ENCODE measurements at places on chromosomes 2 and 18.
A peak's percentile ranks its signal among the peaks of the same experiment; 100 is the strongest.

GRCh38 chr18:28168725-28169124, 8.2 kb downstream of the CDH2 start:
- DNase-seq, result no peak

GRCh38 chr2:50995610-50996009, 36.3 kb downstream of the NRXN1 start:
- peak; percentile 2 for DNase-seq

- no peak for DNase-seq
These were observed 55.3 kb downstream of the TMEM200C start for GRCh38 chr18:5840025-5840424.

GRCh38 chr2:214545898-214546542, 135.2 kb downstream of the VWC2L start:
- DNase-seq, result no peak

DNA sequence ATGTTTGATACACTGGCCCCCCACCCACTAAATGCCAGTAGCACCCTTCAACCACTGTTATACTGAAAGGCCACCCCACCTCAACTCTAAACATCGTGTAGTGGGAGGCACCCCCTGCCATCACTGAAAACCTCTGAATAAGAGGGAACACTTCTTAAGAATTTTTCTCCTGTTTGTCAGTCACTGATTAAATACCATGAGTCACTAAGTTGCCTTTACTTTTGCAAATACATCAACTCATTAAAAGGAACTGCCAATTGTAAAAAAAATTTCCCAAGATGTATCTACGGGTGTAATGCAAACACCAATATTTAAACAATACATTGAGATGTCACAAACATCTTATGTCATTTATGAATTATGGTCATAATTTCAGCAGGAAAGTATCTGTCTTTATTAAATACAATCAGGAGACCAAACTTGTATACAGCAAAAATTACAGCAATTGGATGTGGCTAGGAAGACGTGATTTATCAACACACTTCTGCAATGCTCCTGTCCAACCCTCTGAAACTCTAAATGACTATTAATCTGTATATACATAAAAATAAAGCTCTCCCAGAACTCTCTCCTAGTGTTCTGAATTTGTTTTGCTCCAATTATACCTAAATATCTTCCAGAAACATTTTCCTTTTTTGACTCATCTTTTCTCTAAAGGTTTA, 144.1 kb upstream of the STK17B start:
- DNase-seq, result no peak

- no peak for DNase-seq
These were observed 107.9 kb downstream of the CABLES1 start for GRCh38 chr18:23243178-23243577.

- peak; percentile 67 for DNase-seq
These were observed 51.7 kb upstream of the SMIM21 start for GRCh38 chr18:75478996-75479880.
